T follicular helper cell (primary cell): ENCODE measurements at places on chromosomes 13 and 19.

DNA sequence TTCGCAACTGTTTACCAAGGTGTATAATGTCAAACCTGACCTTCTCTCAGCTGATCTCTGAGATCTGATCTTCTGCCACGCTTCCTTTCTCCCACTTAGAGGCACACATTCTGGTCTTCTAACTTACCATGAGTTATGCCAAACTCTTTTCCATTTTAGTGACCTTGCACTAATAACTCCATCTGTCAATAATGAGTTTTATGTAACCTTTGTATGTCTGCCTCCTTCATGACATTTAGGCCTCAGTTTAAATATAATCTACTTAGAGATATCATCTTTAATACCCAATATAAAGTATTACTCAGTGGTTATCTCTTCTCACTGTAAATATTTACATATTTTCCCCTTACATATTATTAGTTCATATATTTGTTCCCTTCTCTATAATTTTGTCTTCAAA, 827.5 kb upstream of the PCDH20 start:
- DNase-seq = no peak

DNA sequence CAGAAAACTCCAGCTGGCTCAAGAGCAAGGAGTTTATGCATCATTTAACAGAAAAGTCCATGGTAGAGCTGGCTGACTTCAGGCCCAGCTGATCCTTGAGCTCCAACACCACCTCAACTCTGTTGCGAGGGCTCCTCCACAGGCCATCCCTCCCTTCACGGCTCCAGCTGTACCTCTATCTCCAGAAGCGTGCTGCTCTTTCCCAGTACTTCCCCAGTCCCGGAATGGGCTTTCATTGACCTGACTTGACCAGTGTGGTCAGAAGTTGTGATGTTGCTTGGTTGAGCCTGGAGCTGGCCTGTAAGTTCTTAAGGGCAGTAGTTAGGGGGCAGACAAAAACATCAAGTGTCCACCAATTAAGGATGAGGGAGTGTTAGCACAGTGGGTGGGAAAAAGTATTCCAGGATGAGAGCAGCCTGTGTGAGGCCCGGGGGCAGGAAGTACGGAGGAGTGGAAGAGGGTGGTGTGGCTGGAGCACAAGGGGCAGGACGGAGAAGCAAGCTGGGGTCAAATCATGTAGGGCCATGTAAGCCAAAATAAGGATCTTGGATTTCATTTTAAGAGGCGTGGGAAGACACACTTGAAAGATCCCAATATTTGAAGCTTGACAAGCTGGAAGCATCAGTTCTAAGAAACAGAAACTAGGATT, 24.0 kb downstream of the SKA3 start:
- no peak for DNase-seq

GRCh38 chr13:94886191-94886590, 173.8 kb upstream of the SOX21 start:
- DNase-seq = no peak

- DNase-seq = no peak
Measured at GRCh38 chr13:106143930-106144709, 391.3 kb downstream of the EFNB2 start.

GRCh38 chr19:5542665-5543064, 25.1 kb downstream of the TINCR start:
- no peak for DNase-seq

GRCh38 chr13:51453959-51454703, 1.3 kb upstream of the INTS6 start:
- DNase-seq = no peak

GRCh38 chr13:85651440-85651839, 147.8 kb downstream of the SLITRK6 start:
- no peak for DNase-seq

DNA sequence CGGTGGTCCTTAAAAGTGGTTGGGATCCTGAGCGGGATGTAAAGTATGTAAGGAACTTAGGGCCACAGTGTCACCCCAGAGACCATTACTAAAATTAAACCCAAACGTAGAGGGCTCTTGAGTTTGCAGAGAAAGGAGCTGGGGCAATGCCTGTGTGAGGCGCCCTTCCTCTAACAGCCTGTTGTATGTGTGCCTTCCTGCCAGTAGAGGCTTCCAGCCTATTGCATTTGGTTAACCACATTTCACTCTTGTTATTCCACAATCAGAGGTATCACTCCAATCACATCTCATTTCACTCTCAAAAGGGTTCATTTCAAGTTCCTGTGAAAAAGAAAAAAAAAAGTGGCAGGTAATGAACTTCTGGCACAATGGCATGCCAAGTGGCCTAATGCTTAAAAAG, 29.4 kb downstream of the DIAPH3 start:
- no peak for DNase-seq

GRCh38 chr19:8261881-8262280, 46.3 kb downstream of the CD320 start:
- DNase-seq = no peak

DNA sequence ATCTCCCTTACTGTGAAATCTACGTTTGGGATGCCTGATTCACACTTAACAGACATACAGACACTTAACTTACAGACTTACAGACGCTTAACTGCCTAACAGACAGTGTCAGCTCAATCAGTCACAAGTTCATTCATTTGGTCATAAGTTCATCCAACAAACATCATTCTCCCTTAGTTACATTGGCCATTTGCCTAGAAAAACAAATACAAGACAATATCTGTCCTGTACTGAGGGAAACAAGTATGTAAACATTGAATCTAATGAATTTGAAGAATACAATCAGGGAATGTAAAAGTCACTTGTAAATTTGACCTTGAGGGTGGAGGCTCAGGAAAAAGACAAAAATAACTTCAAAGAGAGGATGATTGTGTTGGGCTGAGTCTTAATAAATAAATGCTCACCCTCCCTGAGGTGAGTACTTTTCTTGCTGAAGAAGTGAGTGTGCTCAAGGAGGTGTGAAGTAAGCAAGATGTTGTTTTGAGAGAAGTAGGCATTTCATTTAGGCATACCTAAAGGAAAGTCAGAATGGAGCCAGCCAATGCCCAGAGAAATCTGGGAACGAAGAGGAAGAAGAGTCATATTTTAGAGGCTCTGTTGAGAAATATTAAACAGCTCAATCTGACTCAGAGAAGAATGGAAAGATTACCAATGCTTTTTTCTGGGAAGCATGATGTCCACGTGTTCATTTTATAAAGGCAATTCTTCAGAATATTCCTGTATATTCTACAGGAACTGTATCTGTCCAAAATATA, 958.4 kb upstream of the SLC10A2 start:
- no peak for DNase-seq

DNA sequence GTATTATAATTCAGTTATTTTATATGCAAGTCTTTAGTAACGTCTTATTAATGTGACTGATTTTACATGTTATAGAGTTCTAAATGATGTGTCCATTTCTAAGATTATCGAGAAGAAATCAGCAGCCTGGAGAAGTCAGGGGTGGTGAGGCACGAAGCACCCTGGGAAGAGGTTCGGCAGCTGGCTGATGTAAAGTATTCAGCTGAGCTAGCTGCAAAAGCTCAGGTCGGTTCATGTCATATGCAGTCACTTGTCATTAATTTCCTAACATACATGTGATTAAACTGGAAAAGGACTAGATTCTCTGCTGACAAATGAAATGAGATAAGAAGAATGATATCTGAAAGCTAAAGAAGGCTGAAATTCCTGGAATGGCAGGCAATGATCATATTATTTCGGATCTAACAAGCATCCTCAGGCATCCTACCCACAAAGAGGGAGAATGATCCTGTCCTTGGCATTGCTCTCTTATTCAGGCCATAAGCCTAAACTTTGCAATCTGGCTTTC, 383.0 kb upstream of the SLITRK1 start:
- no peak for DNase-seq

GRCh38 chr19:50837300-50837699, 3.9 kb upstream of the KLK15 start:
- no peak for DNase-seq

DNA sequence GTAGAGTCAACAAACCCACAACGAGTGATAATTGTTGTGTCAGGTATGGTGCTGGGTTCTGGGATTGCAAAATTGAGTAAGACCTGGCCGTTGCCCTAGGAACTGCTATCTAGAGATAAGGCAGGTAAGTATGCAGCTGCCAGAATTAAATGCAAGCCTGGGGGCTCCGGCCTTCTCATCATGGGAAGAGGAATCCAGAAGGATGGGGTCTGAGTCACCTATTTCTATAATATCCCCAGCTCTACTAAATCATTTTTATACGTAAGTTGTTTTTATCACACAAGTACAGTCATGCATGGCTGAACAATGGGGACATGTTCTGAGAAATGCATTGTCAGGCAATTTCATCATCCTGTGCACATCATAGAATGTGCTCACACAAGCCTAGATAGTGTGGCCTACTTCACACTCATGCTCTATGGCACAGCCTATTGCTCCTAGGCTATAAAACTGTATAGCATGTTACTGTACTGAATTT, 203.0 kb downstream of the KLF5 start:
- no peak for DNase-seq

GRCh38 chr13:109595471-109595870, 190.9 kb downstream of the IRS2 start:
- DNase-seq = no peak

DNA sequence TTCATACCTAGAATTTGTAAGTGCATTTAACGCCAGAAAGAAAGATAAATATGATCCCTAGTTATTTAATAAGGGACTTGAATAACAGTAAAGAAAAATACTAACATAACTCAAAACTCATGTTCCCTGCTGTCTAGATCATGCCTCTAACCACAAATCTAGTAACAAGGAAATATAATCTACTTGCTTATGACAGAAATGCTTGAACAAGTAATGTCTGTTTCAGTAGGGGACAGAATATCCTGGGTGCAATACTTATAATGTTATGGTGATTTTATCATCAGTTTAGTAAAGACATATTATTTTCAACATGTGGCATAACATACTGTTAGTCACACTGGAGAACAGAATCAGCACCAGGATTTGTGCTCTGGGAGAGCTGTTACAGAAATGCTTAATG, 861.9 kb upstream of the SLITRK1 start:
- no peak for DNase-seq

DNA sequence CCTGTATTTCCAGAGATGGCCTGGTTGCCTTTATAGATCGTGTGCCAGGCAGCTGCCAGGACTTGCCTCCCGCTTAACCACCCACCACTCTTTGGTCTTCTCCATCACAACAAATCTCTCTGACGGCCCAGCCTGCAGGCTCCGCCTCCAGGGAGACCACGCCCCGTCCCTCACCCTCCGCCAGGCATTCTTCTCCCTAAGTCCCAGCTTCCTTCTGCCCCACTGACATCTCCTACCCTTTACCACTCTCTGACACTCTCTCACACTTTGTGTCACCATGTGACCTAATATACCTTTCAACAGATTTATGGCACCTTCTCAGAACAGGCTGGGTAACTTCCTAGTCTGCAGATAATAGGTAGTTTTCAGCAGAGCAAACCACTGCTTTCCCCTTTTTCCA, 95.1 kb downstream of the CAB39L start:
- DNase-seq = no peak

DNA sequence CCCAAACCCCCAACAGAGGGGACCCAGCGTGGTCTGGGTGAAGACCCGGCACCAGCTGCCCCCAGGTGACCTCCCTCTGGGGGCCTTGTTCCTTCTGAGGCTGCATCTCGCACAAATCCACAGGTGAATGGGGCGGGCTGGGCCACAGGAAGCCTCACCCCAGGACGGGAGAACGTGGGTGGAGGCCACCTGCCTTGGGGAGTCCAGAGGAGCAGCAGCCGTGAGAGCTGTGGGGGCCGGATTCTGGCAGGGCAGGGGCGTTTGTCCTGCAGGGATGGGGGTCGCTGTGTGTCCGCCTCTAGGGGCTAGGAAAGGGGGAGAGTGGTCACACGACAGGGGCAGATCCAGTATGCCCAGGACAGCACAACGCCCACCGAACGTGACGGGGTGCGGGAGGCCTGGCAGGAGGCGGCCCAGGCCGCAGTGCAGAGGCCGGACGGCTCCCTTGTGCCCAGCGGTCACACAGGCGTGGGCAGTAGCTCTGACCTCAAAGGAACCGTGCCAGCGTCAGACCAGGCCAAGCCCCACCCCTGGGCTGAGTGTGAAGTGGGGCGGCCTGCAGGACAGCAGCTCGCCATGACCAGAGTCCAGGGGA, 6.7 kb downstream of the POLR2E start:
- no peak for DNase-seq

DNA sequence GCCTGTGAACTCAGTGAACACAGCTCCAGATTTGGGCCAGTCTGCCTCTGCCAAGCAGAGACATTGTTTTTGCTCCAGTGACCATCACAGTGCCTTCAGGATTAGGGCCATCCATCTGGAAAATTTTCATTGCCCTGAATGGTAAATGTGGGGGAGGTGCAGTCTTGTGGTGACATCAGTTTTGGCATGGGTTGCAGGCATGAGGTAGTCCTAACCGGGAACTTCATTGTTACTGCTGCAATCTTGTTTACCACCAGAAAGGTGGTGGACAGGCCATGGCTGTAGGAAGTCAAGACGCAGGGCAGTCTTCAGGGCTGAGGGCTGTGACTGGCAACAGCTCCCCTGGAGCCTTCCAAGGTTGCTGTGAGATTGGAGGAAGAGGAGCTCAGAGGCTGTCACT, 55.2 kb downstream of the SPATA13 start:
- DNase-seq = no peak

DNA sequence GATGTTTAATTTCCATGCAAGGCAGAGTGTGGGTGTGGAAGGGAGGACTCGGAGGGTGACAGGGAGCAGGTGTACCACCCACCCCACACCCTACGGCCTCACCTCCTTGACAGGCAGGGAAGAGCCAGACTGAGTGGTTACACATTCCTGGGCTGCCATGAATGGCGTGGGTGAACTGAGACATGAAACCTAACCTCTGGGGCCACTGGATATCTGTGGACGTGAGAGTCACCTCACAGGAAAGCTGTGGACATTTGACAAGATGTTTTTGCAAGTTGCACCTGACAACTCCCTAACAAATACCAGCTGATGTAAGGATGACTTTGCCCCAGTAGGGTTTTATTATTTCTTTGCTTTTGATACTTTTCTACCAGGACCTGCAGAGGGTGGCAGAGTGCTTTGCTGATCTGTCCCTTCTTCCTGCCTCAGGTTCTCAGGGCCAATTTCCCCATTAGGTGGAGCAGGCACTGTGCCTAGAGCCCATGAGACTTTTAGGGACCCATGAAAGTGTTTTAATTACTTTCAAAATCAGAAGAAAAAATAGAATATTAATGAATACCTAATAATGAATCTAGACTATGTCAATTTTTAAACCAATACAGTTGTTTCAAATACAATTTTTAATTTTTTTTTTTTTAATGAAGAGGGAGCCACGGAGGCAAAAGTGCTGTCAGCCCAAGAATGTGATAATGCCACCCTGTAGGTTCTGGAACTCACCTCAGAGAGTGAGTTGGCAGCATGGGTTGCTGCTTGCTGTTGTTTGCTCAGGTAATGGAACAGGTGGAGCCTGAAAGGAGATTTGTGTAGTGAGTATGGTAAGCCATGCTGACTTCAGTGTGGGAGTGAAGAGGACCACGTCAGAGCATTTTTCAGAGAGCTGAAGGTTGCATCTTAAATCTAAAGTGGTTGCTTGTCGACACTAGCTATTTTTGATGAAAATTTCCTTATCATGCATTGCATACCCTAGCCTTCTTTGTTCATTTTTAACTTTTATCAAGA, 58.0 kb upstream of the CYSLTR2 start:
- DNase-seq = peak; percentile 39

GRCh38 chr13:27920677-27921420, 1.0 kb downstream of the PDX1 start:
- no peak for DNase-seq

GRCh38 chr19:37466277-37466797, 907 bp downstream of the ZNF569 start:
- no peak for DNase-seq
